ENCODE measurements at places on chromosomes 13 and 19. TPM values are rescaled to one million over a fixed set of nuclear protein-coding genes. Genes with fewer than 3 reads are reported as not detected.

RBM26 gene
- 26.9 TPM for total RNA-seq

TEX101 gene
- not detected for total RNA-seq

GRCh38 chr13:111429064-111429558, 108.7 kb downstream of the TEX29 start:
- DNase-seq, result peak; percentile 39

DNA sequence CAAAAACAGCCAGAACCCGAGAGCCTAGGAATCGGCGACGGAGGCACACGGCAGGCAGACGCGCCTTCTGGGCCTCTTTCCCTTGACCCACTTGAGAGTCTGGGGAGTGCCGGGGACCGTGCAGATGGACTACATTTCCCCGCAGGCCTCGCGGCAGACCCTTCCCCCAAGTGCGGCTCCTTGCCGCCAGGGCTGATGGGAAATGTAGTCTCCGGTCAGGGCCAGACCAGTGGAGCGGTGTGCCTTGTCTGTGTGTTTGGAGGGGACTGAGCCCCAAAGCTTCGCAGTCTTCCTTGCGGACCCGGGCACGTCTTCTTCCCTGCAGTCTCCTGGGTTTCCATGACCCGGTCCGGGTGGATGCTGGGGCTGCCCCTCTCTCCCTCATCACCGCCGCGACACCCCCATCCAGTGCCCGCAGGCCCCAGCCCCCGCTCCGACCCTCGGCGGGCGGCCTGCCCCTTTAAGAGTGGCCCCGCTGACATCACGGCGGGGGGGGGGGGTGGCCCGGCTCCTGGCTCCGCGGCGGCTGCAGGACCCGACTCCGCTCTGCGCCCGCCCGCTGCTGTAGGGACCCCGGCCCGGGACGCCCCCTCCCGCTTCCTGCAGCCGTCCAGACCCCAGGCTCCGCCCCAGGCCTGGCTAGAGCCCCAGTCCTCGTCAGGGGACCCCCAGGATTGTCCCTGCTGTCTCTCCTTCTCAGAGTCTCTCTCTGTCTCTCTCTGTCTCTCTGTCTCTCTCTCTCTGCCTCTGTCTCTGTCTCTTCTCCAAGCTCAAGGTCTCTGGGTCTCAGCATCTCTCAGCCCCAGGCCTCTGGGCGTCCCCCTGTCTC, 758 bp upstream of the CACNG7 start:
- DNase-seq, result no peak

GRCh38 chr19:31449379-31449778, 100.1 kb upstream of the TSHZ3 start:
- no peak for DNase-seq

- DNase-seq, result no peak
Measured at GRCh38 chr13:67776151-67776550, 546.0 kb upstream of the PCDH9 start.

DNA sequence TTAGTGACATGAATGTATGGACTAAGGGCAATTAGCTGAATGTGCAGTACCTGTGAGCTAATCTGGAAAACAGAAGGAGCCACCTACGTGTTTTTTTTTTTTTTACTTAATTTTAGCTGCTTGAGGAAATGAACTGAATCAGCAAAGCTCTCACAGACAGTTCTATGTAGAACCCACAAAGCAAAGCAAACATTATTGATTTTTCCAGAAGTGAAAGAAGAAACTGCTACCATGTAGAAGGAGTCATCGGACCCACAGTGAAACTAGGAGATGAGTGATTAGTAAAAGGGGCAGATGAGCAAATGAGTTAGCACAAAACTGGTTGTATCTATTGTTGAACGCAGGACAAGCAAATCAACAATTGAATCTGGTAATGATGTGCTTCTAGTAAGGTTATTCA, 94.1 kb upstream of the SLC7A1 start:
- DNase-seq, result no peak

DNA sequence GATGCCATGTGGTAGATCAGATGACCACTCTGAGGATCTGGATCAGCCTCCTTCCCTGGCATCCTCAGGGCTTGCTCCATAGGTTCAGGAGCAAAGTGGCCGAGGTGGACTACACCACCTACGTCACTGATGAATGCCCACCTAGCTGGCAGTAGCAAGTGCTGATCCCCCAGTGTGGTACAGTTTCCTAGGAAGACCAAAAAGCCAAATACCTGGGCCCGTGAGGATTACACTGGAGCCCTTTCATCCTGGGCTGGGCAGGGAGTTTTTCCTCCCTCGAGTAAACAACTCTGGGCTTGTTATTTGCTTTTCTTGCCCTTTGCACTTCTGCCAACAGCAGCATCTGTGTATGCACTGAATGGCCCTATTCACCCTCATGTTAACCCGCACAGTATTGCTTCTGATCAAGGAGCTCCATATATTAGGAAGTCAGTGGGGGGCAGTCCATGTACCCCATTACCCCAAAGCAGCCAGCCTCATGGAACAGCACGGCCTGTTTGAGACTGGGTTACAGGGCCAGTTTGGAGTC, 3.3 kb upstream of the MYADM start:
- DNase-seq, result no peak

MRI1 gene
- total RNA-seq, result 26.9 TPM

DNA sequence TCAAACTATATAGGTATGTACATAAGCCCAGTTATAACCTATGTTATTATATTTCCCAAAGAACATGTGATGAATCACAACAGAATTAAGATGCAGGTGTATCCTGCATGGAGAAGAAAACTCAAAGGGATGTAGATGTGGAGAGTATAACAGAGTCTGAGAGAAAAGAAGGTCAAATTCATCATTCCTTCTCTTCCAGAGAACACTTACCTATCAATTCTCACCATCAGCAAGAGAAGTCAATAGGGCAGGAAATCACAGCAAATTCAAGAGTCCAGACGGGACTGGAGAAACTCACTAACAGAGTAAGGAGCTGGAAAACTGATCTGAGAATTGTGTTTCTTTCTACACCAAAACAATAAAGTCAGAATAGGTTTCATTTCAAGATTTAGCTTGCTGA, 28.4 kb downstream of the DIAPH3 start:
- DNase-seq, result no peak

GPR4 gene
- not detected for total RNA-seq

- no peak for DNase-seq
Measured at GRCh38 chr13:39968646-39969475, 313.4 kb downstream of the COG6 start.

DNA sequence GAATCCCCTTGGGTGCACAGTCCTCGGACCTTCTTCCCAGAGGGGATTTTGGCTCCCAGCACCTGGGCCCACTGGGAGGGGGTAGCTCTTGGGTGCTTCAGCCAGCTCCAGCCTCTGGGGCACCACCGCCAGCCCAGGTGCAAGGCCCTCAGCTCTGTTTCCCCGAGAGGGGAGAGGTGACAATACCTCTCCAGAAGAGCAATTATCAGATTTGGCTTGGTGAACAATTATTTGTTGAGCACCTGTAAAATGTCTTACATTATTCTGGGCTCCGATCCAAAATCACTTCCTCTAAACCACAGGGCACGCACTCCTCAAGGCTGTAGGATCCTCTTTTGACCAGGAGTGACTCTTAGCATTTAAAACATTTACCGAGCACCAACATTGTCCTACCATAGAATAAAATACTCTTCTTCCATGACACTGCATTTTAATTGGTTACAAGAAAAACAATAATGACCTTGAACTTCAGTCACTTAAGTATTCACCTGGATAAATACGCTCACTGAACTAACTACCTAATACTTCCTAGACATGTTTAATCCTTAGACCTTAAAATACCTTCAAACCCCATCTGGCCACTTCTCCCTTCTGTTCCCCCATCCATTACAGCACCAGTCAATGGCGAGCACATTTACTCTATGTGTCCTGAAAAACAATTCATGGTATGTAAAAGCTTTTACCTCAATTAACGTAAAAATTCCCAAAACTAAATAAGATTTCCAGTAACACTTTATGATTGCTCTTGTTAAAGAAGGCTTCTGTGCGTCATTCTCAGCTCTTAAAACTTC, 54.8 kb downstream of the ABCC4 start:
- peak; percentile 45 for DNase-seq

DNA sequence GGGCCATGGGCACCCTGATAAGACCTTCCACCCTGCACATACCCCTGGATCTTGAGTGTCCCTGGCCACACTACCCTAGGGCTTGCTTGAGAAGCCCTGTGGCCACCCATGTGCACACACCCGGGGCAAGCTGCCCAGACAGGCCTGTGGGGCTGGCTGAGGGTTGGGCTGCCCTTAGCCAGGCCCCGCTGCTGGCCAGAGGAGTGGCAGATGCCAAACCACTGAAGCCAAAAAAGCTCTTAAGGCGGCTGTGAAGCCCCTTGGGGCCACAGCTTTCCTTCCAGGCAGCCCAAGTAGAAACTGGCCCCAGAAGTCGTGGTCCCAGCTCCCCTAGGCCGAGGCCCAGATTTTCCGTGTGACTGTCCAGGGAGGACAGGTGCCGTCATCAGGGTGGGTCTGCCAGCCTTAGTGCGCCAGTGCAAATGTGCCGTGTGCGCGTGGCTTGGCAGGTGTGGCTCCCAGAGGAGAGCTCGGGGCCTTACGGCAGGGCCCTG, 14.8 kb downstream of the CEBPG start:
- no peak for DNase-seq

- DNase-seq, result no peak
Measured at GRCh38 chr19:1766800-1767352, 13.6 kb downstream of the ONECUT3 start.

FLT1 gene
- 7.5 TPM for total RNA-seq

GRCh38 chr19:1064661-1065605, 2.0 kb upstream of the ARHGAP45 start:
- no peak for DNase-seq

ERICH6B gene
- not detected for total RNA-seq

RSPH6A gene
- not detected for total RNA-seq

- no peak for DNase-seq
Measured at GRCh38 chr13:51595416-51595815, 11.2 kb downstream of the WDFY2 start.

GRCh38 chr13:105798541-105798940, 736.9 kb downstream of the EFNB2 start:
- no peak for DNase-seq

CD22 gene
- total RNA-seq, result 3.4 TPM

DNA sequence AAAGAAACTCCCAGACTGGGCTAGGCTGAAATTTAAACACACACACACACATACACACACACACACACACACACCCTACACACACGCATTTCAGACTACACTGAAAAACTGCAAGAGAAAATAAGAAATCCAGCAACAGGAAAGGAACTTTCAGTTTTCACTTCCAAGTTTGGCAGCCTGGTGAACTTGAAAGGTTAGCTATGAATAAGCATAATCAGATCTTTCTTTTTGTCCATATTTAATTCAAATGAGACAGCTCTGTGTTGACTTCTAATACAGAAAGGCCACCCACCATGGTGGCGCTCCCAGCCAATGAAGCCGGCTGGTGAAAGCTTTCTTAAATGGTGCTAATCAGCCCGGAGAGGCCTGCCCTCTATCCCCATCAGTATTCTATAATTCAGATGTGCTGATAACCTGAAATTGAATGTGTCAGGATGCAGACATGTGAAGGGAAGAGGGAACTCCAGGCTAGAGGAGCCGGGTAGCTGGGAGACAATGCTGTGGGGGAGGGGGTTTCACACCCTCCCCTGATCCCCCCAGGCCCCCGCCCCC, 108.3 kb upstream of the ZNF536 start:
- no peak for DNase-seq

DNA sequence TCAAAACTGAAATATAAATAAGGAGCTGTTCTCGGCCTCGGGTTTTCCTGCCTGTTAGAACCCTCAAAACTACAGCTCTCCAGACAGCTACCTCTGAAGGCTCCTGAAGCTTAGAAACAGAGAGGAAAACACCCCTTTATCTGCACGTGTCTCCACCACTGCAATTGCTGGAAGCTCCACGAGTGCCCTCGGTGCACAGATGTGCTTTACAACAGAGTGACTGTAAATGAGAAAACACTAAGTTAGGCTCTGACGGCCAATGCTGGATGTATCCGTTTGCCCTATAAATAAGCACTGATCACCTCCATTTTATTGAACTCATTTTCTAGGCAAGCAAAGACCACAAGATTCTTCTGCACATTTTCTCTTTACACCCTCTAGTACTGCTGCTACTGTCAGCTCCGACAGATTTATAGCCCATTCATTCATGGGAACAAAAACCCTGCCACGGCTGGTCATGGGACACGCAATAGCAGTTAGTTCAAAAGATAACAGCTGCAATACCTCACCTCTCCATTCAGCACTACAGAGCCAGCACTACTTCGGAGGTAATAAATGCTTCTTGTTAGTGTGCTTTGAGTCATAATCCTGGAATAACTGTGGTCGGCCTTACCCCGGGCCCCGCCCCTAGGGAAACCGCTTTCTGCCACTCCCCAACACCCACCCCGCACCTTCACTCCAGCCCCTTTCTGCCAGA, 241.1 kb upstream of the ZNF507 start:
- peak; percentile 92 for DNase-seq

- peak; percentile 75 for DNase-seq
Measured at GRCh38 chr13:97749174-97749573, 204.3 kb upstream of the IPO5 start.

FRY gene
- total RNA-seq, result 0.62 TPM

LILRB3 gene
- not detected for total RNA-seq

DNA sequence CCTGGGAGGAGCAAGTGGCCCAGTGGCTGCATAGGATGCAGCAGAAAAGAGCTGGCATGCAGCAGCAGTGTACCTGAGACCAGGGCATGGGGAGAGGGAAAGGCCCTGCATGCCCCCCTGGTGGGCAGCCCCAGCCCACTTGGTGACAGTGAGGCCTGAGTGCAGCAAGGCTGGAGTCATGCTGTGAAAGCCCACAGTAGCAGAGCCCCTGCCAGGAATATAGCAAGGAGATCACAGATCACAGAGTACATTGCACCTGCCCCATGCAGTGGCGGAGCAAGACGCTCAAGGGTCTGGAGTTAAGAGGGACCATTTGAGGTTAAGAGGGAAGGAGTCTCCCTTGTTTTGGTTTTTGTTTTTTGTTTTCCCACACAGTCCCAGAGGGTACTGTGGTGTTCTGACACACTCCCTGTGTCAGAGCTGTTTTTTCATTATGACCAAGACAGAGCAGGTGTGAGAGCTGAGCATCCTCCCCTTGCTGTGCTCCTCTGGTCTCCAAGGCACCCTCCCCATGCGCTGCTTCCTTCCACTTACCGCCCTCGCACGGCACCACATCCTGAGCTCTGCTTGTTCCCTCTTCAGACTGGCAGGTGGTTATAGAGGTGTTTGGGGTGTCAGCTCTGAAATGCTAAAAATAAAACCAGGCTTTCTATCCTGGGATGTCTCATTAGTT, 85.0 kb upstream of the UBL3 start:
- DNase-seq, result no peak

DNA sequence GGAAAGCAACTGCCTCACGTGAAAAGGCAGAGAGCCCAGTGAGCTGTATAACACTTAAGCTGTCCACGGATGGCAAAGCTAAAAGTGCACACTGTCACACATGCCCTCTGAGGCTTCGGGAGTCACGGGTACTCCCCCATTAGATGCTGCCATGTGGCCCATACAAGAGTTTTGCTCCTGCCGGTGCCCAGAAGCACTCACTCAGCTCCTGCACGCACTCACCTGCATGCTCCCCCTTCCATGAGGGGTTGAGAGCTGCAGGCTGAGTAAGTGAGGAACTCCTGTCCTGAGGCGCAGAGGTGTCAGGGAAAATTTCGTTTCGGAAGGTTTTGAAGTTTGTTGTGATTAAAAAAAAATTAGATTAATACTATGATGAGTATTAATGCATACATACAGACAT, 939.2 kb upstream of the ATXN8OS start:
- DNase-seq, result no peak

Data from A172 (cell line).